ENCODE measurements at places on chromosomes 11 and 22.
A peak's percentile ranks its signal among the peaks of the same experiment; 100 is the strongest.

GRCh38 chr11:129143335-129143734 lies 48.8 kb downstream of the ARHGAP32 start:
- no peak for DNase-seq

- DNase-seq: no peak
Measured at GRCh38 chr11:121231576-121232278, 60.8 kb upstream of the SC5D start.

- DNase-seq: peak; percentile 14
Measured at GRCh38 chr22:19986410-19987341, 29.9 kb downstream of the ARVCF start.

DNA sequence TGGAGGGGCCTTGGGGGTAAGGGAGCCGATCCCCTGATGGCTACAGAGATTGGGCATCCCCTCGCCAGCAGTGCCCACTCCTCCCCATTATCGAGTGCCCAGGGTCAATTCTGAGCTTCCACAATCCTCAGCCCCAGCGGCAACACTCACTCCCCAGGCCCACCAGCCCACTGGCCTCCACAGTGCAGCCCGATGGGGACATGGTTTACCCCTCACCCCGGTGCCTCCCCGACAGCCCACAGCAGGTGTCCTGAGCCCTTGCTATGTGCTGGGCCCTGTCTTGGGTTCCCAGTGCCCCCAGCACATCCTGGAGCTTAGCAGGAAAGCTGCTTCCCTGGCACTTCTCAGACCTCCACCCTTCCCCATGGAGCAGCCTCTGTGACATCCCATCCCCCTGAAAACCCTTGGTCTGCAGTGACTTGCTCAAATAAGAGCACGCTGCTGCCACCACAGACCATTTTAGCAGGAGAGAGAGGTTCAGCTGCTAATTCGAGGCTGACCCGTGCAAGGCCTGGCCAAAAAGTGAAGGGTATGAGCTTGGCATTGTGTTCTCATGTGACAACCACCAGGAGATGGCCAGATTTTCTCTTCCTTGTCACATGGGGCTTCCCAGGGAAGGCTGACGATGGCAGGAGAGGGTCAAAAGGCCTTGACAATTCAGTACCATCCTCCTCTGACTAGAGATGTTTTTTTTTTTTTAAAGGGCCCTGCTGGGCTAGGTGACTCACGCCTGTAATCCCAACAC lies 23.6 kb downstream of the KCNJ4 start:
- no peak for DNase-seq

- DNase-seq: no peak
Measured at GRCh38 chr11:28759311-28759710, 651.1 kb downstream of the METTL15 start.

All from stimulated activated CD8-positive, alpha-beta memory T cell treated with anti-CD3 and anti-CD28 coated beads, Interleukin-2, amount 100 ng/mL, for 1 hour (primary cell).